ENCODE measurements at places on chromosomes 4 and X.

GRCh38 chr4:109850601-109851000 lies 2.7 kb downstream of the LRIT3 start:
- DNase-seq = no peak

GRCh38 chrX:53266914-53267313 lies 14.5 kb downstream of the IQSEC2 start:
- DNase-seq = no peak

DNA sequence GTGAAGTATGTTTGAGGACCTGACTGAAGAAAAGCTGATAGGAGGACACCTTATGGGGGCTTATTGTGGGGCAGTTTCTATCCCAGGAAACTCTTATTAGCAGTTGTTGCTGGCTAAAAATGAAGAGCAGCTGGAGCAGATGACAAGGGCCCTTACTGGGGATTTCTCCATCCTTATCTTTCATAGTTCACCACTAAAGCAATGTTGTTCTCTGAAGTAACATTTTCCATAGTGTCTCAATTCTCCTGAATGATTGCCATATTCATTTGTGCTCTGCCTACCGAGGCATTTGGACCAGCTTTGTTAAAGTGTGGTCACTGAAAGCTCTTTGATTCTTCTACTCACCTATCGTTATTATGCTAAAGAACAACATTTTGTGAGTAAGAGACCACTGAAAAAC lies 7.7 kb downstream of the ENOX2 start:
- no peak for DNase-seq

GRCh38 chr4:139282721-139283075 lies 2.7 kb upstream of the MGARP start:
- no peak for DNase-seq

DNA sequence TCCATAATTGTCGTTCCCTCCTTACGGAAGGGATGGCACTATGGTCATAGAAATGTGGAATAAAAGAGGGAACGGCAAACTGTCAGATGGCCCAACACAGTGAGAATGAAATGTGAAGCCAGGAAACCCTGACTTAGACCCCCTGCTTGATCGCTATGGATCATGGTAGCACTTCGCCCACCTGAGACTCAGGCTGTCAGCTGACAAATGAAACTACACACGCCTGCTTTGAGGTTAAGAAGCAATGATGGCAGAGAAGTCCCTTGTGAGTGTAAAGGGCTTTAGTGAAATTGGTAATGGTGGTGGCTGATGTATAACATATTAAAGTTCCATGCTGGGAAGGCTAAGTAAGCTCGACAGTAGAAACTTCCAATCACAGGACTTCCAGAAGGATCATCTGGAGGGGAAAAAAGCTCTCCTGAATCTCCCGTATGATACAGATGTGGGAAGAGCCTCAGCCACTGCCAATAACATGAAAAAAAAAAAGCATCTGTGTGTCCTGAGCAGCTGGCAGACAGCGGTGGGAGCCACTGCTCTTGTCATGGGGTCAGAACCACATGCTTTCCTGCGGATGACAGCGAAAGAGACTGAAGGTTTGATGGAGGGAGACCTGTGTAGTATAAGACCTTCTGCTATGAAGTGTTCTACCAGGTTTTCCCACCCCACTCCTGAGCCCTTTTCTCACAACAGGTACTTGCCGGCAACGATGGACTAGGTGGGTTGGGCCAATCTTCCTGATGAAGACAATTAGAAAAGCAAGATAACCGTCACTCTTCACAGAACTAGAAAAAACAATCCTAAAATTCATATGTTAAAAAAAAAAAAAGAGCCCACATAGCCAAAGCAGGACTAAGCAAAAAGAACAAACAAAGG lies 107.6 kb downstream of the AFAP1 start:
- no peak for DNase-seq

- DNase-seq = no peak
Measured at GRCh38 chr4:6338175-6338950, 68.7 kb downstream of the WFS1 start.

DNA sequence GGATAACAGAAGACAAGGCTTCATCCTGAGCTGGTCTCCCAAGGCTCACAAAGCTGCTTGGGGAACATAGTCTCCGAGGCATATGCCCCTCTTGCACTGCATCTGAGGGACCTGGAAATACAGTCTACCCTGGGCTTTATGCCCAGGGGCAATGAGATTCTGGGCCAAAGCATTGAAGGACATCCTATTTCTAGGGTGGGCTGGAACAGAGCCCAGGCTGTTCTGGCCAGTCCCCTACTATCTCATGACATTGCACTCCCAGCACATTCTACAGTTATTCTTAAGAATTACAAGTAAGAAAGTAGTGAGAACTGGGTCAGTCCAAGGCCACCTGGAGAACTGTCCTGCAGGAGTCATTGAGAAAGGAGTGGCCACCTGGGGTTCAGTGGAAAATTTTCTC lies 107.6 kb downstream of the USP46 start:
- no peak for DNase-seq

GRCh38 chrX:22737541-22737940 lies 262.2 kb upstream of the DDX53 start:
- no peak for DNase-seq

DNA sequence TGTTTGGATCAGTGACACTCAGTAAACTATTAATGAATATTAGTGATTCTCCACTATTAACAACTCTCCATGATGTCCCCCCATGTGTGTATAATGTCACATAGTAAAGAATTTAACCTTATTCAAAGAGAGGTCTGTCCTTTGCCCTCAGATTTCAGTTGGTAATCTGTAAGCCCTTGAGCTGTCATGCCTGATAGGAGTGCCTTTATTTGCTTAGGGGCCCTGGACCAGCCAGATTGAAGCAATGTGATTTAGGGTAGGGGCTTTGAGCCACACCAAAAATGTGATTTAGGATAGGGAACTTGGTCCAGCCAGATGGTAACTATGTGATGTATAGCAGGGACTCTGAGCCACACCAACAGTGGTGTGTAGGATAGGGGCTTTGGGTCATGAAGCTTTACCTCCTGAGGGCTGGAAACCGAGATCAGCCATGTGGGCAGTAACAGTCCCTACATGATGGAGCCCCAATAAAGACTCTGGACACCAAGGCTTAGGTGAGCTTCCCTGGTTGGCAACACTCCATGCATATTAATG lies 44.3 kb upstream of the PAGE4 start:
- DNase-seq = no peak

DNA sequence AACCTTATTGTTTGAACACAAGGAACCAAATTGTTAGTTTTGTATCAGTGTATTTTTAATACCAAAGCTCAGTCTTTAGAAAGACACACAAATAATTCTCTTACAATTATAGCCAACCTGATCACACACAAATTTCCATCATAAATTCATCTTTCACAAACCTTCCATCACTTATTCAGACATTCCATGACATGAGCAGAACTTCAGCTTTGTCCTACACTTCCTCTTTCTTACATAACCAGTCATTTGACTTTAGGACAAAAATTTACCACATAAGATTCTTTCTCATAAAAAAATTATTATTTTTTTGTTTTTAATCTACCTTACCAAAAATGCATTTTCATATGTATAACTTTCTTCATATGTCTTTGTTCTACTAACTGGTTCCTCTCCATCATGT lies 312.2 kb downstream of the GALNTL6 start:
- no peak for DNase-seq

DNA sequence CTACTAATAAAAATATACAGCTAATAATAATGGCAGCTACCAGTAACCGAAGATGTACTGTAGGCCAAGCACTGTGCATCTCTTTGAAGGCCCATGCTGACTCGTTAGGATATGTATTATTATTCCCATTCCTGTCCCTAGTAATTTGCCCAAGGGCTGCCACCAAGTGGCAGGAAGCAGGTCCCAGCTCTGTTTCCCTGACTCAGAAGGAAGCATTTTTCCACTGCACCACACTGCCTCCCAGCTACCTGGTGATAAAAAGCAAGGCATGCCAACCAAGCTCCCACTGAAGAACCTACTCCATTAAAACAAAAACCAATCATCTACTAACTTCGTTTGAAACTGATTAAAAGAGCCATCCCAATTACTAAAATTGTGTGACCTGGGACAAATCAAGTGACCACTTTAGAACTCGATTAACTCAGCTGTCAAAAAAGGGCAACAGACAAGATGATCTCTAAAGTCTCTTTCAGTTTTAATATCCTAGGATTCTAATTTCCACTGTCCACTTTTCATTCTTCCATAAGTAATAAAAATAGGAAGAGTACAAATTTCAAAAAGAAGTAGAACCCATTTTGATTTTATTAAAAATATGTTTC lies 24.3 kb upstream of the PGM2 start:
- DNase-seq = peak; percentile 51

GRCh38 chr4:2009651-2010233 lies 968 bp upstream of the NELFA start:
- DNase-seq = peak; percentile 59

- DNase-seq = peak; percentile 70
Measured at GRCh38 chr4:1009542-1010394, 1.7 kb upstream of the FGFRL1 start.

DNA sequence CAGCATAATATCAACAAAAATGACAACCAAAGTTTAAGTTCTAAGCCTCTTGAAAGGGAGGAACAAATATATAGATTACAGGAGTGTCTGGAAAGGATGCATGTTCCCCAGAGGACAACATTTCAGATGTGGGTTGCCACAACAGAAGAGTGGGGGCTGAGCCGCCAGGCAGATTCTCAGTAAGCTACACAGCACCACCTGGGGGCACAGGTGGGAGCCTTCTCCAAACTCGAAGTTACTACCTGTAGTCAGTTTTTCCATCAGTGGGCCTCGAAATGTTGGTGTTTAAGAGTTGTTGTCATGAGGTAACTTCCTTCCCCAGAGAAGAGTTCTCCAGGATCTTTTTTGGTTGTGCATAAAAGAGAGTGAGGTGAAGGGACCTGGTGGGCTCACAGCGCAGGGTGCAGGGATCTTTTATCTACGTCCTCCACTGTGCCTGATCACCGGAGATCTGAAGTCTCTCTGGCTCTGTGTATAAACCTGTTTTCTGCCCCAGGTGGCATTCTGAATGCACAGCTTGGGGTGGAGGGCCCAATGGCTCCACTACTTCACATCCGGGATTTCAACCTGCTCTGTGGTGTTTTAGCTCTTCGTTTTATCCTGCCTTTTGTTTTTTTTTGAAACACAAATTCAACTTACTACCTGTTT lies 58.4 kb upstream of the STS start:
- no peak for DNase-seq

GRCh38 chrX:104707042-104707441 lies 141.0 kb downstream of the IL1RAPL2 start:
- no peak for DNase-seq

- DNase-seq = no peak
Measured at GRCh38 chr4:96356591-96357370, 516.9 kb downstream of the PDHA2 start.

GRCh38 chrX:30858098-30858497 lies 31.0 kb downstream of the TAB3 start:
- no peak for DNase-seq

- DNase-seq = no peak
Measured at GRCh38 chr4:45346816-45347435, 620.6 kb upstream of the GNPDA2 start.

- DNase-seq = no peak
Measured at GRCh38 chrX:78593701-78594100, 65.4 kb downstream of the RTL3 start.

- DNase-seq = no peak
Measured at GRCh38 chrX:98398542-98398941, 1514.8 kb downstream of the RPA4 start.

GRCh38 chr4:76784237-76784636 lies 113.7 kb downstream of the SOWAHB start:
- no peak for DNase-seq

- DNase-seq = no peak
Measured at GRCh38 chr4:25015012-25015411, 15.7 kb downstream of the LGI2 start.

DNA sequence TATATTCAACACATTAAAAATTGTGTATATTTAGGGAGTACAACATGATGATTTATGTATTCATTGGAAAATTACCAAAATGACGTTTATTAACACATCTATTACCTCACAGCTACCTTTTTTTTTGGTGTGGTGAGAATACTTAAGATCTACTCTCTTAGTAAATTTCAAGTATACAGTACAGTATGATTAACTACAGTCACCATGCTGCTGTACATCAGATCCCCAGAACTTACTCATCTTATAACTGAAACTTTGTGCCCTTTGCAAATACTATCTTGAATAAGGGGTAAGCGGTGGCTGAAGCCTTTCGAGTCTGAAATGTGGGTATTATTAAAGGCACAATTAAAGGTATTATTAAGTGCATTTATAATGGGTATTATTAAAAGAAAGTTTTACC lies 976 bp downstream of the PHKA1 start:
- DNase-seq = no peak

DNA sequence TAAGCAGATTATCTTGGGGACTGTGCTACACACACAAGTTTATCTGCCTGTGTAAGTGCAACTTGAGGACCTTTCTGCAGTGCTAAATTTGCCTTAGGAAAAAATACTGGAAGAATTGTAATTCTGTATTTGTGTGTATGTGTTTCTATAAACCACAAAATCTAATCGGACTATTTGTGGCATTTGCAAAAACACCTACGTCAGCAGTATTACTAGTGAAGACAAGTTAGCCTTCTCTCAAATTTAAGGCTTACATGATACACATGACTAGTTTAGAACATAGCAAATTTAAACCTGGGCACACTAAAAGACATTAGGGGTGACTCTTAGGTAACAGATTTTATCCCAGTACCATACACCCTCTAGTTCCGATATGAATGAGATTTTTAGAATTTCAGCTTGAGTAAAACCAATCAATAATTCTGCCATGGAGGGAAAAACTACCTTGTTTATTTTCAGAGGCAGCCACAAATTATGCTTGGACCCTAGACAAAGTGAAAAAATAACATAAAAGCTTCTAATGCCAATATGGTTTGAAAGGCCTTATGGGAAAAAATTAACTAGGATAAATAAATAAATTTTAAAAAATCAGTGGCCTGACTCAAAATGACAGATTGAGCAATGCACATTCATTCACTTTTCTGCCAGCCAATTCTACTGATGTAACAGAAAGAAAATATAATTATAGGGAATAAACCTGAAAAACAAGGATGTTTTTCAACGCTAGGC lies 176.4 kb downstream of the SNCA start:
- DNase-seq = no peak

DNA sequence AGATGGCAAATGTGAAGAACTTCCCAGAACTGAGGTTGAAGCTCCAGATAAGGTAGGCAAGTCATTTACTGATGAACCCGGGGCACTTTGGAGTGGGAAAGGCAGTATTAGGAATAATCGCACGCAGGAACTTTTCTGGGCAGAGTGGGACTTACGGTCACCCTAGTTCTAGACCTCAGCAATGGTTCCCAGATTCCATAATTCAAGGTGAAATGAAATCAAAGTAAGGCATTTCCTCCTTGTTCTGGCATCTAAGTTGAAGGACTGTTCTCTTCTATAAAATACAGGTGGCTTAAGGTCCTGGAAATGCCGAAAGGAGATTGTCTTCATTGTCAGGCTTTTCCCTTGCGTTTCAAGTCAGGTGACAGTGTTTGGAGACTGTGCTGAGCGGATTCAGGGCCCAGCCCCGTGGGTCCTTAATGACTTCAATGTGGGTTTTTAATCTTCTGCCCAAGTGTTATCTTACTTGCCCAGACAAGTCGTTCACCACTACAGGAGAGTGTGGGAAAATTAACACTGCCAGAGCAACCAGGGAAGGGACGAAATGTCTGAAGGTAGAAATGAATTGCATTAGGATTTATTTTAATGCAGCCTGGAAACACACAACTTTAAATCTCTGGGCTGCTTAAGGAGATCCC lies 52.1 kb upstream of the STOX2 start:
- no peak for DNase-seq

- no peak for DNase-seq
Measured at GRCh38 chr4:38382520-38382919, 281.5 kb upstream of the KLF3 start.
